Right cardiac atrium (tissue), 5 donors: ENCODE measurements at places on chromosomes 3 and 15. TPM values are rescaled to one million over a fixed set of nuclear protein-coding genes. Genes with fewer than 3 reads are reported as not detected.

Gene RPL32
- total RNA-seq: 1,089 TPM

Gene ATP13A5
- total RNA-seq: not detected

Gene SLCO2A1
- total RNA-seq: 100 TPM

Gene WDR72
- total RNA-seq: 0.11 TPM

Gene MED12L
- 0.82 TPM for total RNA-seq

GRCh38 chr3:67654844-67655177 lies 399 bp upstream of the SUCLG2 start:
- DNase-seq: no peak

DNA sequence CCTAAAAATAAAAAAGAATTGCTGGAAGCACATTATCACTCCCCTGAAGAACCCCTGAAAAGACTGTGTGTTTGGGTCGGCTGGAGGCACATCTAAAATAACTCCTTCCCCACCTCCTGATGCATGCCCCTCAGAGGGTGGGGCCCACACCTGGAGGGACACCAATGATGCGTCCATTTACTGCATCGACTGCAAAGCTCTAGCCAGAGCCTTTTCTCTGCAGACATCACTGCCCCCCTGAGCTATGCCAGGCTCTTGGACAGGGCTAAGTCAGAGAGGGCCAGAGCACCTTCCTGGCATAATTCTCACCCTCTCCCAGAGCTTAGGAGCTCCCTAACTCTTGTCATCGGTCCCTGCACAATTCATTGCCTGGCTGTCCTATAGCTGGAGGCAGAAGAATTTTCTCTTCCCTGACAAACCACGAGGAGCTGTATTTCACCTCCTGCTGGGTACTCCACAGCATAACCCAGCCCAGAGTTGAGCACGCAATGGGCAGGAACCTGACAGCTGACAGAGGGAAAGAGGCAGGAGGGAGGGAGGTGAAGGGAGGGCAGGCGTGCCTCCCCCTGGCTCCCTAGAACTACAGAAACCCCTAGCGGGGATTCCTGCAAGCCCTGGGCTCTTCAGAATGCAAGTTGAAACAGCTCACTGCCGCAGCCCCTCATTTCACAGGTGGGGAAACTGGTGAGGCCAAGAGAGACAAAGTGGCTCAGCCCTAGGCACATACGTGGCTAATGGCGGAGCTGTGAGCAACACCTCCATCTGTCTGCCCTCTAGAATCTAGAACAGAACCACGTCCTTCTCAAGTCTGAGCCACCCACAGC lies 46.6 kb downstream of the XXYLT1 start:
- DNase-seq: no peak

DNA sequence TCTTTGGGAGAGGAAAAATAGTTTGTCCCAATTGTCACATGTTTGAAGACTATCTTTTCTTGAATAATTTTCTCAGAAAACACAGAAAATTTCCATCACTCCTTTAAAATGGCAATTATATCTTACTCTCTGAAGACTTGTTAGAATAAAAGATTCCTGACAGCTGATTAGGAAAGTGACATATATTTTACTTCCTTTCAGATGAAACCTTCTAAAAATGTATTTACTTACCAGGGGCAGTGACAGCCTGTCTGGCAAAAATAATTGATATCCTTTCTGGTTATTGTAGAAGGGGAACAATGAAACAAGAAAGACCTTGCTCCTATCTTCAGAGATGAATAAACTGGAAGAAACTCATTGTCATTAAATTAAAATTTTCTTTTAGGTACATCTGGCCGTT lies 483.3 kb upstream of the GOLIM4 start:
- DNase-seq: no peak

- DNase-seq: no peak
These were observed 9.8 kb upstream of the MUC4 start for GRCh38 chr3:195821403-195822130.

DNA sequence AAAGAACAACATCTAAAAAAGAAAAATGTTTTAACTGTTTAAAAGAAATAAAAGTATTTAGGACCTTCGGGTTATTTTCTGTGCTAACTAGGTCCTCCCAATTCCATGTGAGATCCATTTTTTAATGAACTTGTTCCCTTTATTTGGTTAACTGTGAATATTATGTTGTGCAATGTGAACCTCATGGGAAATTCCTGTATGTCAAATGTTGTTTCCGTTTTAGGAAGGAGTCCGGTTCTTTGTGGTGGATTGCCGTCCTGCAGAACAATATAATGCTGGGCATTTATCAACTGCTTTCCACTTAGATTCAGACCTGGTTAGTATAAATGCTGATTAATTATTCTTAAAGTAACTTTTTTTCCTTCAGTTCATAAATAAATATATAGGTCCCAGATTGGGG lies 35.5 kb upstream of the NIT2 start:
- DNase-seq: no peak

DNA sequence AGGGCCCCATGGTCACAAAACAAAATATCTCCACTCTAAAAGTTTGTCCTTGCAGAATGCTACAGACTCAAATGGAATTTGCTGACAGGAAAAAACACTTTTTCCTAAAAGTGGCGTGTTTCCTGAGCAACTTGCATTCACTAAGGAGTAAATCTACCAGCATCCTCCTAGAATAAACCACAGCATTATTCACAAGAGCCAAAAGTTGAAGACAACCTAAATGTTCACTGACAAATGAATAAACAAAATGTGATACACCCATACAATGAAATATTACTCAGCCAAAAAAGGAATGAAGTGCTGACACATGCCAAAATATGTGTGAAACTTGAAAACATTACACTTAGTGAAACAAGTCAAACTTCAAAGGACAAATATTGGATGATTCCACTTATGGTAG lies 28.9 kb downstream of the ITGB5 start:
- DNase-seq: no peak

DNA sequence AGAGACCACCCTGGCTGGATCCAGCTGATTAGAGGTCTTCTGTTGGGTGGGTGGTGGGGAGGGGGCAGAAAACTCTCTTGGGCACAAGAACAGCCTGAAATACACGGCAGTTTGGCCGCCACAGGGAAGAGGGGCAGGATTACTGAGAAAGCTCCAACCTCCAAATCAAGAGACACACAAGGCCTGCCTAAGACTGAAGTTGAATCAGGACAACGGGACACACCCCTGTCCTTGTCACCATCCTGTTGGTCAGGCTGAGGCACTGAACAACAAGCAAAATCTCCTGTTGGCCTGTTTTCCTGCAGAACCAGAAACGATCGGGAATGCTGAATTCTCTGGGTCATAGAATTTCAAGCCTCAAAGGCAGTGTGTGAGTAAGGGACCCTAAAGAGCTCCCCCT lies 247.8 kb downstream of the FAM43A start:
- DNase-seq: no peak

DNA sequence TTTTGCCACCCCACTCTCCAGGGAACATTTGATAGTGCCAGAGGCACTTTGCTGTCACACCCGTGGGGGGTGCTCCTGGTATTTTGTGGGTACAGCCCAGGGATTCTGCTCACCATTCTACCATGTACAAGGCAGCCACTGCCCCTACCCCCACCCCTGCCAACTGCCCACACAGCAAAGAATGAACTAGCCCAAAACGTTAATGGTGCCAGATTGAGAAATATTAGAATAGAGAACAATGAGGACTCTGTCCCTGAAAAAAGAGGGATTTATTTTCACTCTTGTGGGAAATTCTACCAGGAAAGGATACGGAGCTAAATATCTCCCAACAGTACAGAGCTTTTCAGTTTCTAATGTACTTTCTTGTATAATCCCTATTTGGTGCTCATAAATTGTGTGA lies 154.5 kb upstream of the SUCLG2 start:
- DNase-seq: no peak

- no peak for DNase-seq
These were observed 63.2 kb upstream of the LPP start for GRCh38 chr3:188090620-188091309.
